Activated CD8-positive, alpha-beta memory T cell treated with anti-CD3 and anti-CD28 coated beads for 48 hours (primary cell): ENCODE measurements at places on chromosomes 2 and 18.

- no peak for DNase-seq
These were observed 493.1 kb downstream of the XIRP2 start for GRCh38 chr2:167381349-167381748.

DNA sequence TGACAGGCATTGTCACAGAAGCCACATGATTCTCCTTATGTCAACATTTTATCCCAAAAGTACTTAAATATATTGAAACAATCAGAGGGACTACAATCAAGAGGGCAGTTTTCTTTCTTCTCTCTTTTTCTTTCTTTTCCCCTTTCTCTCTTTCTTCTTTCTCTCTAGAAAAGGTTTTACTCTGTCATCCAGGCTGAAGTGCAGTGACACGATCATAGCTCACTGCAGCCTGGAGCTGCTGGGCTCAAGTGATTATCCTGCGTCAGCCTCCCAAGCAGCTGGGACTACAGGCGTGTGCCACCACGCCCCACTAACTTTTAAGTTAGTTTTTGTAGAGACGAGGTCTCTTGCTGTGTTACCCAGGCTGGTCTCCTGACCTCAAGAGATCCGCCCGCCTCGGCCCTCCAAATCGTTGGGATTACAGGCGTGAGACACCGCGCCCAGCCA is 1.0 kb upstream of the PRKD3 start:
- DNase-seq, result no peak

DNA sequence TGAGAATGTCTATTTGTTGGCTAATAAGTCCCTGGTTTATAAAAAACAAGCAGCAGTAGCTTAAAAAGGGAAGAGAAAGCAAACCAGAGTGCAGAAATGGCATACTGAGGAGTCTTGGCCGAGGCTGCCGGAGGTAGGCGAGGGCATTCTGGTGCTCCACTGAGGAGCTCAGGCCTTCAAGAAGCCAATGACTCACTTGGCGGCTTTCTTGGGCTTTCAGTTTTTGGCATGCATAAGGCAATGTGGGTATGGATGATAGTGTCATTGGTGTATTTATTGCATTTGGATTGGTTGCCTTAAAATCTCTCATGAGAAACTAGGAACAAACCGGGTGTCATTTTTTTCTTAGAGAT is 119.6 kb upstream of the ARL5A start:
- no peak for DNase-seq

GRCh38 chr2:147925886-147926285 is 81.1 kb downstream of the ACVR2A start:
- DNase-seq, result no peak

GRCh38 chr2:155662224-155662623 is 670.3 kb downstream of the NR4A2 start:
- no peak for DNase-seq

DNA sequence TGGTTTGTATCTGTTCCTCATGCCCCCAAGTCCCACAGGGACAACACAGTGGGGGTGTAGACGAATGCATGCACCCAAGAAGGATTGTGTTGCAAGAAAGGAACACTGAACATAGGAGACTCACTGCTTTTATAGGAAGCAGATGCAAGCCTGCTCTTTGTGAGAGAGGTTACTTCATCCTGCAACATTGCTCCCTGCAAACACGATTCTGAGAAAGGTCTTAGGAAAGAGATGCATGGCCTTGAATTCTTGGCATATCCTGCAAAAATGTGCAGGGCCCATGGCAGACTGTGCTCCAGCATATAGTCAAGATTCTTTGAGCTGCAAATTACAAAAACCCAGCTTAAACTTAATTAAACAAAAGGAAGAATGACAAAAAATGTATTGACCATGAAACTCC is 312.2 kb upstream of the MGAT5 start:
- DNase-seq, result no peak

GRCh38 chr2:112540906-112541305 is 1.4 kb upstream of the POLR1B start:
- DNase-seq, result no peak

DNA sequence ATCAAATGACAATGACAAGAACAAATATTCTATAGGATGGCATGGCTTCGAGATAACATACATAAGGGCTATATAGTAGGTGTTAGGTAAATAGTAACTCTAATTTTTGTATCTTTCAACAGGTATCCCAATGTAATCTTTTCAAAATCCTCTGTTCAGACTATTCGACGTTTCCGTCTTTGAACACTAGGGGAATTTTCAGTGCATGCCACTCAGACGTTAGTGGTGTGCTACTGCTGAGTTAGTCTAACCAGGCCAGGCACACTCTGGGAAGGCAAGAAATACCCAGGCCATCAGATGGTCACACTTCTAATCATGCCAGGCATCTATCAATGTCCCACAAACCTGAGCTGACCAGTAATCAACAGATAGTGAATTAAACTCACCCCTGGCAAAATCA is 14.6 kb upstream of the CREG2 start:
- no peak for DNase-seq

GRCh38 chr2:195741191-195741590 is 84.2 kb downstream of the SLC39A10 start:
- DNase-seq, result no peak

GRCh38 chr18:79221136-79221535 is 151.9 kb downstream of the ATP9B start:
- DNase-seq, result no peak

DNA sequence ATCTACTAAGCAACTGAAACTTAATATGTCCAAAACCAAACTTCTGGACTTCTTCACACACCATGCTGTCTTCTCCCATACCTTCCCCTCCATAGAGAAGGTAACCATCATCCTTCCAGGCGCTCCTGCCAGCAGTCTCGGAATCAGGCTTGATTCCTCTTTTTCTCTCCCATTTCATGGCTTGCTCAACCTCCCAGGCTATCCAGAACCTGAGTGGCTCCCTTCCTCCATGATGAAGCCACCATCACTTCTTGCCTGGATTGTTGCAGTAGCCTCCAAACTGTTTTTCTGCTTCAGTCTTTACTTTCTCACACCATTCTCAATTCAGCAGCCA is 40.1 kb upstream of the NDUFV2 start:
- no peak for DNase-seq

GRCh38 chr2:47917276-47917961 is 11.1 kb upstream of the FBXO11 start:
- DNase-seq, result no peak

DNA sequence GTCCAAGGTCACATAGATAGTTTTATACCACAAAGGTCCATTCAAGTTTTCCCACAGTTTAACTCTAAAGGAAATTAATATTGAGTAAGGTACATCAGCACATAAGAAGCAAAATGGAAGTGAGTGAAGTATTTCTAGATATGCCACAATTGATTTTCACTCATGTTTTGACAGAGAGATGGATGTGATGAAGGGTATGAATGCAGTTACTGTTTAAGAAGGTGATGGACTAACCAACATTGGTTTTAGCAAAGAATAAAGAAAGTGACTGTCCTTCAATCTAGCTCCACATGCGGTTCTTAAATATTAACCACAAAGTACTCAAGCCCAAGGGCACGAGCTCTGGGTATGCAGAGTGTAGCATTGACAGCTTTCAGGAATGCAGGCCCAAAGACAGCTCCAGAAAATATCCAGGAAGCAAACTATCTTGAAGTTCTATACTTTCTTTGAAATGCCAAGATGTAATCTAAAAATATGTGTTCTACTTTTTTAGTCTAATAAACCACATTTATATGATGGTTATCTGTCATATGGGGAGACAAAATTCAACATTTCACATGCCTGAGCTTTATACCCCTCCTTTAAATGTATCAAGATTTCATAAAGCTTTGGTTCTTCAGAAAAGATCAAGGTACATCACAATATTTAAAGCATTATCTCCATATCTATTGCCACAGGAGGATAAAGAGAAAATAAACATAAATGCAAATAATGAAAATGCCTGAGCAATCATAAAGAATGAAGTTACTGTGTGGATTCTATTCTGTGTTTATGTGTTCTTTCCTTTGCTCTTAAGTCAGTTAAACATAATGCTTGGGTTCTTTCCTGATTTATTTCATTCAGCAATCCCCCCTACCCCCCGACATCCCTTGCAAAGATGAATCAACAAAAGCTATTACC is 6.7 kb upstream of the SCN1A start:
- DNase-seq, result no peak

- DNase-seq, result no peak
These were observed 67.6 kb downstream of the OLA1 start for GRCh38 chr2:174180726-174181236.

GRCh38 chr2:239704737-239705136 is 303.9 kb upstream of the HDAC4 start:
- DNase-seq, result no peak

DNA sequence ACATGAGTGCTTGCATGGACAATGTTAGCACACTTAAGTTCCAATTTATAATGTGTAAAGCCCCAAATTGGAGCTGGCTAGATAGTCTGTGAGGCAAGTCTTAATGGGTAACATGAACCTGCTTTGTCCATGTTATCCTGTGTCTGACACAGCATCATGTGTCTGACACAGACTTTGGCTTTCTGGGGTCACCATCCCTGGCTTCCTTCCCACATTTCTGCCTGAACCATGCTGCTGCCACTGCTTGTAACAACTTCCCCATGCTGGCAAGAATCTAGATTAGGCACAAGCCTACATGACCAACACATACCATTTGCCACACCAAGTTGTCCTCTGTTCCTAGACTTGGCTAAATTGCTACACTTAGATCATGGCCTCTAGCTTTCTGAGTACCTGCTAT is 49.8 kb upstream of the ZBTB7C start:
- no peak for DNase-seq

DNA sequence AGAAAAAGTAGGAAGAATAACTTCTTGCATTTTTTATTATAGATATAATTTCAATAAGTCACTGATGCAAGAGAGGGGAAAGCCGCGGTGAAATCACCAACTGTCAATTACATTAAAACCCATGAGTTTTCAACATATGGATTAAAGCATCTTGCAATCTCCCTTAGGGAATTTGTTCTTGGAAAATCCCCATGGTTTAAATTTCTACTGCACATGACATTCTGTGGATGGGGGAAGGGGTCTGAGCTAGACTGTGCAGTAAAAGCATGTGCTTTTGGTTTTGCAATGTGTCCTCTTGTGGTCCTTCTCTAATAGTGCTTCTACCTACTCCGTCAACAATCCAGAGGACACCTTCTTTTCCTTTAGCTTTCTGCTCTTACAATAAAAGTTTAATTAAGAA is 894.0 kb downstream of the DCDC2C start:
- no peak for DNase-seq

- DNase-seq, result no peak
These were observed 105.2 kb upstream of the DLX2 start for GRCh38 chr2:172207911-172208310.

DNA sequence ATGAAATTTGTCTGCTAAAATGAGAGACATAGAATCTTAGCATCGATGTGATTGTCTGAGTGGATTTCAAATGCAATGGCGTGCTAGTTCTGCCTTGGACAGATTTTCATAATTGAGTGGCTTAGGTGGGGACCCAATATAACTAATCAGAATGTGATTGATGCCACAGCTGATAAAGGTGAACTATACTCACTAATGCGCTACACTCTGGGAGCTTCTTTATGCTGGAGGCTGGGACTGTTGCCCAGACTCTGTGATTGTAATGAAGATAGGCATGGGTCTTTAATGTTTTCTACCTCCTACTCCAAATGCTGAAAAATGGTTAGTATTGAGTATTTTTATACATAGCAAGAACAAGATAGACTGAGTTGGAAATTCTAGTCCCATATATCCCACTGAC is 339.5 kb upstream of the SLC39A10 start:
- no peak for DNase-seq

- no peak for DNase-seq
These were observed 38.0 kb downstream of the HJURP start for GRCh38 chr2:233816334-233816733.

DNA sequence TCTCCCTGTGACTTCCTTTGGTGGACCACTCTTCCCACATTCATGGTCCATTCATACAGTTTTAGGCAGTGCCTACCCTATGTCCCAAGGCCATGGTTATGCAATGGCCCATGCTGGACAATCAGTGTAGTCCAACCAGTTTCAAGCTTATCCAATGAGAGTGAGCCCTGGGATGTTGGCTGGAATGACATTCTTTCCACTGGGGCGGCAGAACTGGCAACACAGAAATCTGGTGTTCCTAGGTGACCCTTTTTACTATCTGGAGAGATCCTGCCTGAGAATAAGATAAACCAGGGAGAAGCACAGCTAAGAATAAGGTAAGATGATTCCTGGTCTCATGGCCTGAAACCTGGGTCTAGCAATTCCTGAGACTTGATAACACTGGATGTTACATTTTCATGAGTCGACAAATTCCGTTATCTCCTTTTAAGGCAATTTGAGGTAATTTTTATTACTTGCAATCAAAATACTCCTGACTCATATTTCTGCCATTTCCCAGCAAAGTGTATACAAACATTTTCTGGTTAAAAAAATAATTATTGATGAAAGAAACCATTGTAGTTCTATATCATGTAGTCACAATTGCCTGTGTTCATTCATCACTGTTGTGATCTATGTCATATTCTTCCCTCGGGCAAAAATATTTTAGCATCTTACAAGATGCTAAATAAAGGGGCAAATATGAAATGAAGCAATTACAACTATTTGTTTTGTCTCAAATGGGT is 271.5 kb upstream of the LYPD1 start:
- no peak for DNase-seq

DNA sequence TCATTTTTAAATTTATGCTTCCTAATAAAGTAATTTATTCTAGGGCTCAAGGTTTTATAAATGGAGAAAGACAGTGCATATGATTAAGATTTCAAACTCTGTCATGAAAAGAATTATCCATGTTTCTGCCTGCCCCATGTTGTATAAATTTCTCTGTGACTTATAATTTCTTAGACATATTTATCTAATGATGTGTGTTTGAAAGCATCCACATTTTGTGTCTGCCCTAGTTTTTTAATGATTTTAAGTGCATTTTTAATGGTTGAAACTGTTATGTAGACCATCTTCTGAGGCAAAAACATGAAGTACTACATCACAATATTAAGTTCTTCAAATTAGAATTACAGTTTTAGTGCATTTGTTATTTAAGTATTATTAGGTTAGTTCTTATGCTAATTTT is 71.2 kb downstream of the PTPRM start:
- DNase-seq, result no peak

DNA sequence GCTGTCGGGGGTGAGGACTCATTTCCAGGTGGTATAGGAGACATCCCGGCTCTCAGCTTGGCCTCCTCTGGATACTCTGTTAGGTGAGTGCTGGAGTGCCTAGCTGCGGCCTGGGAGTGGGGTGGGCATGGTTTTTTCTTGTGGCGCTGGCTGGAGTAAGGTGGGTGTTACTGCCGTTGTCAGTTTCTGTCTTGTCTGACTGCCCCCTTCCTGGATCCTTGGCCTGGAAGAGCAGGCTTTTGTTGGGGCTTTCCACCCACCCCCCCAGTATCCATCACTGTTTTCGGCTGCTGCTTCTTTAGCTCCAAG is 69.2 kb downstream of the DGKD start:
- DNase-seq, result no peak

- no peak for DNase-seq
These were observed 376.1 kb downstream of the IRS1 start for GRCh38 chr2:226423498-226423960.

GRCh38 chr2:8653485-8653884 is 28.4 kb upstream of the ID2 start:
- no peak for DNase-seq

- DNase-seq, result no peak
These were observed 136.8 kb downstream of the ALPK2 start for GRCh38 chr18:58491773-58492752.
